ENCODE measurements at places on chromosomes 11 and 22. TPM values are rescaled to one million over a fixed set of nuclear protein-coding genes. Genes with fewer than 3 reads are reported as not detected.

GRCh38 chr22:32204856-32205722 lies at the start of gene RFPL2:
RFPL2 (minus strand) TSS chr22:32205073; CDS start chr22:32202451, 2,622 bp downstream.
- peak; percentile 1 for DNase-seq

- no peak for DNase-seq
Measured at GRCh38 chr22:30246814-30247376, 336 bp upstream of the LIF start.

- no peak for DNase-seq
Measured at GRCh38 chr22:26066534-26066933, 102.7 kb upstream of the SEZ6L start.

DNA sequence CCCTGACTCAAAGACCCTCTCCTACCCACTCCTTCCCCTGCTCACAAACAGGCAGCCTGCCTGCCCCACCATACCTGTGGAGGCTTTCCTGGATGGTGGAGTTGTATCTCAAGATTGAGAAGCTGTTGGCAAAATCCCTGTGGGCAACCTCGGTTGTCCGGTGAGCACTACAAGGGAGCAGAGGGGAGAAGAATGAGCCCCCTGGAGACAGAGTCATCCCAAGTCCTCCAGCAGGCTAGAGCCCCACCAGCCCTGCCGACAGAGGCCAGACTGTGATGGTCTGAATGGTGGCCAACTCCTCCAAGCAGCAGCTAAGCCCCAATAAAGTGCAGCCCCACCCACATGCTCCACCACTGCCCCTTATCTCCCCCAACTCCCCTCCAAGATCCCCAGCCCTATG lies 17.5 kb downstream of the TMPRSS13 start:
- DNase-seq = no peak

- no peak for DNase-seq
Measured at GRCh38 chr11:15594607-15595006, 479.9 kb downstream of the INSC start.

DNA sequence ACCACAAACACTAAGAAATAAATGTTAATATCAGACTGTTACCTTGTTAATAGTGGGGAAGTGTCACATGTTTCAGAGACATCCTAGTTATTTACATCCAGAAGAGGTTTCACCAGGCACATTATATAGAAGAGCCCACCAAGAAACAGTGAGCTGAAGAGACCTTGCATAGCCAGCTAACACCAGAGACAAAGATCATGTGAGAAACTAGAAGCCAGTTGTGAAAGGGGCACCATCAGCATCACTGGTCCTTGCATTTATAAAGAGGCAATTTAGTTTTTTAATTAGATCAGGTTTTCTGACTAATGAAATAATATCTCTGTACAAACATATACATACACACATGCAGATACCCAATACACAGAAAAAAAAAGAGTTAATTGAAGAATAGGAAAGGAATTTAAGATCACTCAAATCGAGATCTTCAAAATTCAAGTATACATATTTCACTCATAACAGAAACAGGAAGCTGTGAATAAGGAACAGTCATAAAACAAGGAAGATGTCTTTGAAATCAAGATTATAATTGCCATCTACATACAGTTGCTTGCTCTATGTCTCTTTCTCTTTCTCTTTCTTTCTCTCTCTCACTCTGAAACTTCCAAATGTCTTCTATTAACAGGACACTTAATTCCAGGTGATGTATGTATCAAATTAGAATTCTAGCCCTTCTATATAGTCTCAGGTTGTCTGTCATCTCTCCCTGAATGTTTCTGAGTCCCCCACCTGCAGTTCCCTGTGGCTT lies 348.7 kb downstream of the ETS1 start:
- DNase-seq = no peak

- peak; percentile 99 for DNase-seq
Measured at GRCh38 chr11:10490398-10491241, 35.6 kb downstream of the AMPD3 start.

GRCh38 chr11:92224407-92225124 lies at the start of gene FAT3:
FAT3 (plus strand) TSS chr11:92224818; CDS start chr11:92352113, 127,295 bp downstream.
- DNase-seq = peak; percentile 41

DNA sequence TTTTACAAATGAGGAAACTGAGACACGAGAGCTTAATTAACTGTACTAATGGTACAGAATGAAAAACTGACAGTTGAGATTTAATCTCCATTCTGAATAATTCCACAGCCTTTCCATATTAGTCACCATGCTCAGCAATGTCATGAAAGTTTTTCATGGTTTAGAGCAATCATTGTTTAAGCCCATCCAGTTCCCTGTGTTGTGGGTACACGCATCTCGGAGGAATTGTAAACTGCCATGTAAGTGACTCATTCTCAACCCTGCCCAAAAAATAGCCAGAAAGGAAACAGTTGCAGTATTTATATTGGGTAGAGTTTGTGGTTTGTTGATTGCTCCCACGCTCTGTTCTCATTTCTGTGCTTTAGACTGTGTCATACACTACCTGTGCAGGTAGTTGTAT lies 1790.8 kb downstream of the LRRC4C start:
- DNase-seq = no peak

- no peak for DNase-seq
Measured at GRCh38 chr22:44413211-44413610, 84.8 kb downstream of the RTL6 start.

DNA sequence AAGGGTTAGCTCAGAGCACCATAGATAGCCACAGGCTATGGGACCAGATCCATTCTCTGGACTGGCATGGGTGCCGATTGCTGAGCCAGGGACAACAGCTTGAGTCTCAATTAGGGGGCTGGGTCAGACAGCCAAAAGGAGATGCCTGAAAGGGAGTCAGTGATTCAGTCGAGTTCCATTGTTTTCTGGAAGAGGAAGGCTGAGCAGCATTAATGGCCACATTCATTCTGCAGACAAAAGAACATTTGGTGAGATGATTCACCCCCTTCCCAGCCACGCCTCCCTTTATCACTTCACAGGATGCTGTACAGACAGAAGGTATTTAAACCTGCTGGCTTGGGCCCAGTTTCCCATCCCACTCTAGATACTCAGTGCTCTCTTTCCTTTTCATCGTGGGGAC lies 131.9 kb downstream of the ADAMTS15 start:
- DNase-seq = peak; percentile 84

- no peak for DNase-seq
Measured at GRCh38 chr22:21673534-21674321, 7.9 kb downstream of the PPIL2 start.

DNA sequence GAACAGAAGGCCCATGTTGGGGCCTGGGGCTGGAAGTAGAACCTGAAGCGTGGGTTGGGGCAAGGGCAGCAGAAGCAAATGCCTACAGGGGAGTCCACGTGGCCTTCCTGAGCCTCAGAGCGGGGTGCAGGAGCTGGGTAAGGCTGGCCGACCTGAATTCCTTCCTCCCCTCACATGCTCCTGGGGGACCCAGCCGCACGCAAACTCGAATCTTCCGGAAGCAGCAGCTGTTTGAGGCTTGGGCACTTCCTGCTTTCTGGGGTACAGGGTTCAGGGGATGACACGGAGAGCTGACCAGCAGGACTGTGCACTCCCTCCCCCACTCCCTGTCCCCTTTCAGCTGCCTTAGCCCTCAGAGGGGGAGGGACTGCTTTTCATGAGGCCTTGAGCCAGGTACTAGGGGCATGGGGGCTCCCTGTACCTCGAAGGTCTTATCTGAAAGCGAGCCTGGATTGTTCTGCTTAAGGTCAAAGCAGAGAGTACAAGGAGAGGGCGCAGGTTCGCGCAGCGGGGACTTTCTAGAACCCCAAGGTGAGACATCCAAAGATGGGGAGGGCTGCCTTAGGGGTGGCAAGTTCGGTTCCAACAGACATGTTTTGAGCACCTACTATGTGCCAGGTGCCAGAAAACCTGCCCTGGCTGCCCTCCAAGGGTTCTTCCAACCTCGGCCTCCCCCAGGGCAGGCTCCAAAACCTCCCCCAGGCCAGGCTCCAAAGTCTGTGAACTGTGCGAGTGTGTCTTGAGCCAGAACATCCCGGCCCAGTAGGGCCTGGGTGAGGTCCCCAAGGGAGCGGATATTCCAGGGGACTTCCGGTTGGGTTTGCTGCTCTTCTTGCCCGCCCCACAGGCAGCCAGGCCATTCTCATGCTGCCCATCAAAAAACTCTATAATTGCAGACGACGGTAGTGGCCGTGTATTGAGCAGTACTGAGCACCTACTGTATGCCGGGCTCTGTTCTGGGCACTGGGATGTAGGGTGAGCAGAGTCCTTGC lies 1.7 kb downstream of the NCF4 start:
- no peak for DNase-seq

Gene DNAJC24
- 16.1 TPM for total RNA-seq

Gene SLC5A1
- not detected for total RNA-seq

Gene PRDM10
- total RNA-seq = 6.5 TPM

Gene ZNF215
- 7.2 TPM for total RNA-seq

Gene APOA1
- total RNA-seq = 0.56 TPM

Gene GSTP1
- total RNA-seq = 947 TPM

Gene C22orf15
- 2.3 TPM for total RNA-seq

Gene CLCF1
- 5.6 TPM for total RNA-seq

Gene MUC6
- not detected for total RNA-seq

Gene SCGB1A1
- total RNA-seq = not detected

Gene CHCHD10
- total RNA-seq = 2.2 TPM

Gene MUC5AC
- total RNA-seq = not detected

Gene TMEM151A
- not detected for total RNA-seq

Gene MED17
- 23.3 TPM for total RNA-seq
